Large intestine (tissue), 12 donors: ENCODE measurements at places on chromosomes 4 and X.

- DNase-seq, result peak; percentile 97
Measured at GRCh38 chr4:105551965-105552746, at the start of gene ARHGEF38. Gene ARHGEF38 (plus strand): TSS chr4:105552620. CDS start chr4:105552766, 146 bp downstream.

GRCh38 chr4:118751629-118752323 lies 66.6 kb downstream of the METTL14 start:
- DNase-seq, result no peak

GRCh38 chrX:154495472-154495922 lies 5.1 kb upstream of the SLC10A3 start:
- no peak for DNase-seq

DNA sequence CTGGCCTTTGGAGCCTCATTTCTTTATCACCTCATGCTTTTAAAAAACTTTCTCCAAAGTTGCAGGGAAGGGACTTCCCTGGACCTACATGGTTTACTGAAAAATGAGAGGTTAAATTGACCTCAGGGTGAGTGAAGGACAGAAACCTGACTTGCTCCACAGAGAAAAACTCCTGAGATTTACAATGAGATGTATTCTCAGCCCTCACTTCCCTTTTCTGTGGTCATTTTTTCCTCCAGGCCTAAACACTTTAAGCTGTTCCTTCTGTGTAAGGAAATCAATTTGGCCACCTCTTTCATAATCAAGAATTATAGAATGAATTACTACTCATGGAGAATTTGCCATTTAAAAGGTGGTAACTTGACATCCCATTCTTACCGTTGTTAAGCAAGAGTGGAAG lies 77.9 kb downstream of the HPGD start:
- DNase-seq, result no peak

- peak; percentile 14 for DNase-seq
Measured at GRCh38 chrX:150694738-150695410, 1.7 kb downstream of the MTMR1 start.

DNA sequence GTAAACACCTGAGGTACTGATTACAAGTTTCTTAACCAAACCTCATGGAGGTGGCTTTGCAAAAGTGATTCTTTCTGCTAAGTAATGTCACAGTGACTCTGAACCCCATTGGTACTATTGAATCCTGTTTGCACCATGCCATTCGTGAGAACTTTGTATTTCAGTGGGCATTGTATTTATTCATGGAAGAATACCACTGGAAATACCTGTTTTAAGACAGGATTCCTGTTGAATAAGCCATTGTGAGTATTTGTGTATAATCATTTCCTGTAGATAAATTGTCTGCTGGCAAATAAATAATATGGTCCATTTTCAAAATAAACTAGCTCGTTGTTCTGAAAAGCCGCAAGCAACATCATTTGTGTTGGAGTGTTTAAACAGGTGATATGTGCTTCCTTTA lies 136.4 kb upstream of the GUCY1A1 start:
- no peak for DNase-seq

DNA sequence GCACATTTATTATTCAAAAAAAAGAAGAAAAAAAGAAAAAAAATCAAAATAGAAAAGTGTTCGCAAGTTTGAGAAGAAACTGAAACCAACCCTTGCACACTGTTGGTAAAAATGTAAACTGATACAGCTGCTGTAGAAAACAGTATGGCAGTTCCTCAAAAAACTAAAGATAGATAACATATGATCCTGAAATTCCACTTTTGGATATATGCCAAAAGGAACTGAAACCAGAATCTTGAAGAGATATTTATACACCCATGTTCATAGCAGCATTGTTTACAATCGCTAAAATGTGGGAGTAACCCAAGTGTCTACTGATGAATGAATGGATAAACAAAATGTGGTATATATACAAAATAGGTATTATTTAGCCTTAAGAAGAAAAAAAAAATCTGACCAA lies 155.4 kb downstream of the TBCK start:
- DNase-seq, result no peak

DNA sequence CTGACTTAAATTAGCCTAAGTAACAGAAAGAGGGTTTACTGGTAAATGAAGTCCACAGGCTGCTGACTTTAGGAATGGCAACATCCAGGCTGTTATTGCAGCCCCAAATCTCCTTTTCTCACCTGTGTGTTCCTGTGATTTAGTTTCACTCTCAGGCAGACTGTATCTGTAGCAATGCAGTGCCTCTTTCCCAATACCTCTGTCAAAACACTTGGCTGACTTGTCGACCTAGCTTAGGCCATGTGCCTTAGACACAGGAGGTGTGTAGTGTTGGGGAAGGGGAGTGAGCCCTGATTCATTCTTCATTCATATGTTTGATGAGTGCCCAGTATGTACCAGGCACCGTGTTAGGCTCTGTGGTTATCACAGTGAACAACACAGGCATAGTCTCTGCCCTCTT lies 46.9 kb downstream of the JADE3 start:
- peak; percentile 14 for DNase-seq

DNA sequence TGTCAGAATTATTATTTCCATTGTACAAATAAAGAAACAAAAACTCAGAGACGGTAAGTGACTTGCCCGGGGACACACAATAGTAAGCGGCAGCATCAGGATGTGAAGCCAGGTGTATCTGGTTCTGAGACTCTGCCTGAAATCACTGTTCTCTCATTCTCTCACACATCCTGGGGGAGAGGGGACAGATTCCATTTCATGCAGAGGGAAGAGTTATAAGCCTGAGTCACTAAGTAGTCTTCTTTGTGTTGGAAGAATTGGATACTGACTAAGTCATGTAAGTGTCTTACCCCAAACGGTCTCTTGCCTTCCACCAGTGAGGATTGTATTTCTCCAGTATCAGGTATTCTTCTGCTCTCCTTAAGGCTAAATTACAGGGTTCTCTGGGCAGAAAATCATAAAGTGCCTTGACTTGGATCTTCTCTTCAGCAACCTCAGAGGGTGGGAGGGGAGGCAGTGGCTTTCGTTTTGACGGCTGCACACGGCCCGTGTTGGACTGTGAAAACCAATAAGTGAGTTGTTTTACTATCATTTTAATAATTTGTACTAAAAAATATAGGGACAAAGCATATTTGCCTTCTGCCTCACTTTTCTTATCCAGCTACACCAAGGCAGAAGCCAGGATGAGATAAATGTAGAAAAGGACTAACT lies 21.9 kb downstream of the TXK start:
- no peak for DNase-seq

- DNase-seq, result no peak
Measured at GRCh38 chr4:175499735-175500352, 312.2 kb downstream of the GPM6A start.

GRCh38 chrX:70998411-70999027 lies 67.6 kb upstream of the SLC7A3 start:
- DNase-seq, result peak; percentile 13

DNA sequence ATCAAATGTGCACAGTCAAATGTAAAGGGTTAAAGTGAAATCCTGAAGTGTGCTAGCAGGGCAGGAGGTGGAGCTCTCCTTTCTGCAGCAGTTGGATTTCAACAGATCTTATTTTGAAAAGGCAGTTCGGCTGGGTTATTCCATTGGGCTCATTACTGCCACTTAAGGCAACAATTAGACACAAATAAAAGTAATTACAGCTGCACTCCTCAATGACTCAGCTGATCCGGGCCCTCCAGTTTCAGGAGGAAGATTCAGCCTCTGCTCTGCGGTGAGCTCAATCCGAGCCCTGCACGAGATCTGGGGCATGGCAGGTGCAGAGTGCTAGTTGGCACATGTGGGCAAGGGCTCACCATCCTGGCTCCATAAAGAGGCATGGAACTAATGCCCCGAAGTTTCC lies 85.4 kb downstream of the PHKA2 start:
- DNase-seq, result no peak

DNA sequence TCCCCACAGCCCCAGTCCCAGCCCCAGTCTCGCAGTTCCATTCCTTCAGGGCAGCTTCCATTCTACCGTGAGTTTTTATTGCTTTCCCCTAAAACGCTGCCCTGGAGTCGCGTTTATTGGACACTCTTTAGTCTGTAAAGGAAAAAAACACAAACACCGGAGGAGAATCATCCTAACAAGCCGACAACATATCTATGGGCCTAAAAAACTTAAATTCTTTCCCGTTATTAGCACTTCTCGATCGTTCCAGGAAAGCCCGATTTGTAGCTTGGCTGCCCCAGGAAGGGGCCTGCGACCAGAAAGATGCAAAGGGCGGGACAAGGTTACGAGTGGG lies 178.5 kb downstream of the CBR4 start:
- no peak for DNase-seq

- DNase-seq, result no peak
Measured at GRCh38 chrX:1264556-1264955, 4.1 kb upstream of the CSF2RA start.

GRCh38 chr4:15161439-15161838 lies 159.2 kb downstream of the CPEB2 start:
- no peak for DNase-seq

- no peak for DNase-seq
Measured at GRCh38 chrX:131826572-131826971, 196.5 kb upstream of the STK26 start.

DNA sequence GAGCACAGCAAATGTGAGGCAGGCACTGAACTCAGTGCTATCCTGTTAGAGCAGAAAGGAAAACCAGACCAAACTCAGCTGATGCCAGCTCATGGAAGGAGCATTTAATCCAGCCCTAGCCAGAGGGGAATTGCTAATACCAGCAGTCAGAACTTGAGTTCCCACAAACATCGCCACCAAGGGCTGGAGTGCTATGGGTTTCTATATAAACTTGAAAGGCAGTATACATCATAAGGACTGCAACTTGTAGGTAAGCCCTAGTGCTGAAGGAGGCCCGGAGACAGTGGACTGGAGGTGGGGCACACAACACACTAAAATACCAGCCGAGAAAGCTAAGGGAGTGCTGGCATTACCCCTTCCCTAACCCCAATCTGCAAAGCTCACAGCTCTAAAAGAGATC lies 440.2 kb downstream of the PRR32 start:
- no peak for DNase-seq

- DNase-seq, result no peak
Measured at GRCh38 chrX:7225338-7225737, 77.4 kb upstream of the PUDP start.

DNA sequence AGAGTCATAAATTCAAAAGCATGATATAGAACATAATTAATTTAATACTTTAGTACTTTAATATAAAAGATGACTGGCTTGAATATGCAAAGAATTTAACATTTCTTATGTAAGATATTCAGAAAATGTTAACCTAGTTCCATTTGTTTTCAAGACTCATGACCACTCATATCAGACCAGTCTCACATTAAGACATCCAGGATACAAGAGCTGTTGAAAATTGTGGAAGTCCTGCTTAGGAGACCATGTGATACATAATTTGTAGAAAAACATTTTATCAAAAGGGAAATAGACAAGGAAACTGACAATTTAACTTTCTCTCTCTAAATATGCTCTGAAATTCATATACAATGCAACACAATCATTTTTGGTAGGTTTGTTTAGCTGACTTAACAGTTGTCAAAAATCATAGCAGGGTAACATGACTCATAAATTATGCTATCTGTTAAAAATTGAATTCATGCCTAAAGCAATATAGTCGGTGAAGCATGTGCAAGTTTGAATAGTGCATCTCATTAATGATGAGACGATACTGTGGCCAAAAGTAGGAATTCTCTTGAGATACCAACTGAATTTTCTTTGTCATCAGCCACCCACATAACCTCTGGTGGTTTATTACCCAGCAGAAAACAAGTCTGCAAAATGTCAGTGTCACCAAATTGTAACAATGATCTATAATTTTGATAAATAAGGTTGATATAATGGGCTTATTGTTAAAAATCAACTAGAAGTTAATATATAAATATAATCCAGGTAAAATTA lies 211.4 kb downstream of the GASK1B start:
- DNase-seq, result no peak

GRCh38 chr4:147994076-147994475 lies 262.2 kb downstream of the ARHGAP10 start:
- DNase-seq, result no peak

- no peak for DNase-seq
Measured at GRCh38 chrX:16739574-16739973, 20.2 kb downstream of the SYAP1 start.

DNA sequence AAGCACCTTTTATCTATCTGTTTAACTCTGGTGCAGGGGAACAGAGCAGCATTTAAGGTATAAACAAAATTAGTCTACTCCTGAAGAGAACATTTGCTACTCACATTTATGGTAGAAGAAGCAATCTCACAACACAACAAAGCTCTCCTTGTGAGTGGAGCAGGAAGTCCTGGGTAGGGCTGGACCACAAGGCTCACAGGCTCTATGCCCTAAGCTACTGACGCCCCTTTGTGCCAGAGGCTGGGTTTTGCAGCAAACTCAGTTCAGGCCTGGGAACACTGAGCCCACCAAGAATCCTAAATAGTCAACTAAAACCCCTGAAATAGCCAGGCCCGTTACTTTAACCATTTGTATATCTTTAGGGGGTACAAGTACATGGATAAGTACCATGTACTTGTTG lies 4.7 kb upstream of the ZXDB start:
- no peak for DNase-seq

DNA sequence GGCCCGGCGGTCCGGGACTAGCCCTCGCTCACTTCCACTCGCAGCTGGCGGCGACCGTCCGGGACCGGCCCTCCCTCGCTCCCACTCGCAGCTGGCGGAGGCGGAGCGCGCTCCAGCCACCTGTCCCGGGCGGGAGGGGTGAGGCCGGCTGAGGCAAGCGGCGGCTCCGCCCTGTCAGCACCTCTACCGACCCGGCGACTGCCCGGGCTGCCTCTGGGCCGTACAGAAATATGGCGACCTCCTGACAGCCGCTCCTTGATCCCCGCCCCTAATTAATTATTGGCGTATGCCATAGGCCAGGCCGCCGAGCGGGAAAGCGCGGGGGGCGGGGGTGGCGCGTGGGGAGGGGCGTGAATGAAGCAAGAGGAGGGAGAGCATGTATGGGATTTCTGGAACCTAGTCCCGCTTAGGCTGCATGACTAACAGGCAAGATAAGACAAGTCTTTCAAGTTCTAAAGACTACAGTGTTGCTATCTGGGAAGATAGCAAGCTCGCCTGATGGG lies at the start of gene MORC4:
Gene MORC4, minus strand, starts transcription at position 200 of the 503 bp plus-strand sequence. CDS start 243 bp downstream, outside the sequence.
- peak; percentile 73 for DNase-seq

DNA sequence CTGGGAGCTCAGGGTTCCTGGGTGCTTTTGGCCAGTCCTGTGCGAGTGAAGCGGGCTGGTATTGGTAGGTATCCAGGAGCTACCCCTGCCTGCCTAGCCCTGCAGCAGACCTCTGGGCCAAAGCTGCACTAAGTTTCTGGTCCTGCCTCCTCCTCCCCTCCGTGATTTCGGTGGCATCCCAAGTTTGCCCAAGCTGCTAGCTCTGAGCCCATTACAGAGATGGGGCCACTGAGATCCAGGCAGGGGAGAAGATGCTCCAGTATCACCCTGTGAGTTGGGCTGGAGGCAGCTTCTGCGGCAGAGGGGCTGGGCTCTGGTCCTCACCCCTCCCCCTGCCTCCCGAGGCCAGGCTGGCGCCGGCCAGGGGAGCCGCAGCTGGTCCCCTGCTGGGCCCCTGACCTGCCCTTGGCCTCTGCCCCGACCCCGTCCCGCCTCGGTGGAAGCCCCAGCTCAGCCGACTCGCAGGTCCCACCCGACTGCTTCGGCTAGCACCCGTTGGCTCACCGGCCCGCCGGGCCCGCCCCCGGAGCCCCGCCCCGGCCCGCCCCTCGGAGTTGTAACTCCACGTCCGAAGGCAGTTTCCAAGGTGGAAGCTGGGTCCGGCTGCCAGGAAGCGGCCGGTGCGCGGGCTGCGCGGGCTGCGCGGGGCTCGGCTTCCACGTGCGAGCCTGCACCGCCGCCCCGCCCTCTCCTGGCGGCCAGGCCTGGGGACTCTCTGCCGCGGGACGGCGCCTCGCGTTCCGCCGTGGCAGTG lies at the start of gene DUSP9:
Gene DUSP9, plus strand, starts transcription at position 584 of the 754 bp plus-strand sequence. CDS start 751 bp downstream, outside the sequence.
- peak; percentile 53 for DNase-seq

GRCh38 chrX:100408713-100409609 lies 1.1 kb downstream of the PCDH19 start:
- no peak for DNase-seq

- DNase-seq, result no peak
Measured at GRCh38 chr4:141207961-141208360, 12.7 kb upstream of the ZNF330 start.
